Neural crest cell (in vitro differentiated cells): ENCODE measurements at places on chromosomes 7 and 10. TPM values are rescaled to one million over a fixed set of nuclear protein-coding genes. Genes with fewer than 3 reads are reported as not detected.

DNA sequence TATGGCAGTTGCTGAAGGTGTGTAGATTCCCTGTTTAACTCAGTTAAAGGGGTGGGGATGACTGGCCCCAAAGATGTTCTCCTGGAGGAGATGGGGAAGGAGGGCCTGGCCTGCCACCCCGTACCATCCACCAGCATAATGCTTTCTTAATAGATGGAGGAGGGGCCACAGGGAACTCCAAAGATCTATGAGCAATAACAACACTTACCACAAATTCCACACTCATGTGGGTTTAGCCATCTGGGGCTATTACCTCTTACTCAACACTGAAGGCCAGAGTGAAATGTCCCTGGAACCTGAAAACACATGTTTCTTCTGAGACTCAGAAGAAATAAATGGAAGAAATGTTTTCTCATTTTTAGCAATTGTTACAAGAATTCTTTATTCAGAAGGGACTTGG, 259.0 kb downstream of the CXCL12 start:
- no peaks in the 10 kb centered on the region for H3K27me3 ChIP-seq
- H3K36me3 ChIP-seq, result no peaks in the 10 kb centered on the region
- no peak overlapping the region for H3K4me3 ChIP-seq
- peak overlapping the region; percentile 35 for H3K27ac ChIP-seq
- DNase-seq, result no peak
- no peaks in the 10 kb centered on the region for H3K4me1 ChIP-seq

DNA sequence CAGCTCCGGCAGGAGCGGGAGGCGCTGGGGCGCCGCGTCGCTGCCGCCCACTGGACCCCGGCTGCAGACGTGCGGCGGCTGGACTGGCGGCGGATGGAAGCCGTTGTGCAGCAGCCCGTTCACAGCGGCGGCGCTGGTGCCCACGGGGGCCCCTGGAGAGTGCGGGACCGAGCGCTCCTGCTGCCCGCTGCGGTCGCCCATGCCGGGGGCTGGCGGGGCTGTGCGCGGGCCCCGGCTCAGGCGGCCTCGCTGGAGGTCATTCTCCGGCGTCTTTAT, 413 bp downstream of the PANK1 start:
- no peak for DNase-seq
- H3K27me3 ChIP-seq, result no peaks in the 10 kb centered on the region
- no peak overlapping the region for H3K27ac ChIP-seq
- H3K4me3 ChIP-seq, result peak overlapping the region; percentile 92
- peaks cover 47% of the 10 kb centered on the region for H3K4me1 ChIP-seq

GRCh38 chr7:137084607-137085380, 216.3 kb downstream of the CHRM2 start:
- H3K27me3 ChIP-seq, result no peaks in the 10 kb centered on the region
- no peak overlapping the region for H3K27ac ChIP-seq
- no peaks in the 10 kb centered on the region for H3K4me1 ChIP-seq
- no peak for DNase-seq
- H3K4me3 ChIP-seq, result no peak overlapping the region
- H3K36me3 ChIP-seq, result no peaks in the 10 kb centered on the region

- peaks cover 20% of the 10 kb centered on the region for H3K36me3 ChIP-seq
- no peak overlapping the region for H3K27ac ChIP-seq
- no peak overlapping the region for H3K4me3 ChIP-seq
- peaks cover 8% of the 10 kb centered on the region for H3K4me1 ChIP-seq
- DNase-seq, result no peak
Measured at GRCh38 chr7:157474685-157475084, 137.9 kb downstream of the DNAJB6 start.

DNA sequence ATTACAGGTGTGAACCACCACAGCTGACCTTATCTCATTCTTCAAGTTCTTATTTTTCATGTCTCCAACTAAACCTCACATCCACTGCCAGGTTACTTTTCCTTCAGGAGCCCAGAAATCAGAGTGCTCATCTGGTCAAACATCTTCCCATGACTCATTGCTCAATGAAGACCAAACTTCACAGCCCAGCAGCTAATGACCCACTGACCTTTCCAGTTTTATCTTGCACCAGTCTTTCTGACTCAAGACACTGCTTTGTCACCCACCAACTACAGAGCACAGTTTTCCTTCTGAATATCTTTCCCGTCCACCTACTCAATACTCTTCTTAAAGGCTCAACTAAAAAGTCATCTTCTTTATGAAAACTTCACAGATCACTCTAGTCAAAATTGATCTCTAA, 245.1 kb downstream of the CHCHD3 start:
- H3K27ac ChIP-seq, result no peak overlapping the region
- no peaks in the 10 kb centered on the region for H3K27me3 ChIP-seq
- peaks cover 15% of the 10 kb centered on the region for H3K36me3 ChIP-seq
- H3K4me1 ChIP-seq, result peaks cover 5% of the 10 kb centered on the region

DNA sequence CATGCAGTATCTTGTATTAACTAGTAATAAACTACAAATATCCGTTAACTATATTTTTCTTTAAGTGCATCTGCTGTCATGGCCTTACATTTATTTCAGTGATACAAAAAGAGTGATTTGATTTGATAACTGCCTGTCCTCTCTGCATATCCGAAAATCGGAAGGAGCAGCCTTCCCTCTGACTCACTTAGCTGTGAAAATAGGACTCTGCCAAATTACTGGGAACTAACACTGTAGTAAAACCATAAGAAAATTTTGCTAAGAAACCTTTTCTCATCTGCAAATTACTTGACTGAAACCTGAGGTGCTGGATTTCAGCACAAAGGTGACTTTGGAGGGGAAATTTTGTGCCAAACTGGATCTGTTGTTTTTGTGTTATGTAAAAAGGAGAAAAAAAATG, 176.6 kb upstream of the MKLN1 start:
- H3K27me3 ChIP-seq, result peaks cover 2% of the 10 kb centered on the region
- no peaks in the 10 kb centered on the region for H3K4me1 ChIP-seq
- DNase-seq, result no peak
- H3K27ac ChIP-seq, result no peak overlapping the region
- H3K4me3 ChIP-seq, result no peak overlapping the region

DNA sequence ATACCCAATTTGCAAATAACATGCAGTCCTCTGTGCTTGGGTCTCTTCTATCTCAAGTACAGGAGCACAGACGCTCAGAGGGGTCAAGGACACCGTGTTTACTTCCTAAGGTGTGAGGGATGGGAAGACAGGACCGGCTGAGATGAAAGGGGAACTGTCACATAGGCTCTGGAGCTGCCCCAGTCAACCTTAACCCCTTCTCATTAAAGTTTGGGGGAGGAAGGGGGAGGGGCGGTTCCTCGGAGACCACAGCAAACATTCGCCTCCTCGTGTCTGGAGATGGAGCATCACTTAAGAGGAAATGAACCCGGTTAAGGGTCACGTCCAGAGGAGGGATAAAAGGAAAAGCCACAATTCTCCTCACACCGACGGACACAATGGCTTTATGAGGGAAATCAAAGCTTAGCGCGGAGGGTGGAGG, 1.1 kb downstream of the SH3PXD2A start:
- H3K4me1 ChIP-seq, result peaks cover 72% of the 10 kb centered on the region
- H3K27ac ChIP-seq, result peak overlapping the region; percentile 82
- H3K4me3 ChIP-seq, result peak overlapping the region; percentile 95
- no peaks in the 10 kb centered on the region for H3K36me3 ChIP-seq
- peaks cover 5% of the 10 kb centered on the region for H3K27me3 ChIP-seq

DNA sequence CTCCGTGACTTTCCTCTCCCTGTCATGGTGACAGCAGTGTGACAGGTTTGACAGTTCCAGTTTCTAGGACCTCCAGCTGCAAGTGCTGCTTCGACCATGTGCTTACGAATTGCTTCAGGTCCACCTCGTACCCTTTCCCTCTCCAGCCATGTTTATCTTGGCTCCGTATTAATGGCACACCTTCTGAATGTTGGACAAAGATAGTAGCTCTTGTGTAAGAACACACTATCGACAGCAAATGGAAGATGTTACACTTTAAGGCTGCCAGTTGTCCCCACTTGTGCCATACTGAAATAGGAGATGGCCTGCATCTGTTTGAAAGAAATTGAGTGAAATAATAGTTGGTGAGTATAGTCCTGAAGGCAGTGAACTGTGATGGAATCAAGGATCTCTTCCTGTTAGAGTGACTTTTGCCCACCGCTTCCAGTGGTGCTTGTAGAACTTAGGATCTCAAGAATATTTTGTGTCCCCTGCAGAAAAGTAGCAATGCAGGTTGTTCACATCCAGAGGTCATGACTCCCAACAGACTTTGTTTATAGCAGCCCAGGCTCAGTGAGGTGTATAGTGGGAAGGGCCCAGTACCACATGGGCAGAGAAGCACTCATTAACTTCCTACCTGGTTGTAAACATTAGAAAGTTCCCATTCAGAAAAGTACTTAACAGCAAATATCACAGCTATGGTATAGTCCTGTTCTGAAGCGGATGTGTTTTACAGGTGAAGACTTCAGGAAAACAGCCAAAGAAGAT, 629.7 kb upstream of the GALNT17 start:
- no peak overlapping the region for H3K4me3 ChIP-seq
- no peak for DNase-seq
- H3K36me3 ChIP-seq, result no peaks in the 10 kb centered on the region
- H3K27ac ChIP-seq, result no peak overlapping the region

DNA sequence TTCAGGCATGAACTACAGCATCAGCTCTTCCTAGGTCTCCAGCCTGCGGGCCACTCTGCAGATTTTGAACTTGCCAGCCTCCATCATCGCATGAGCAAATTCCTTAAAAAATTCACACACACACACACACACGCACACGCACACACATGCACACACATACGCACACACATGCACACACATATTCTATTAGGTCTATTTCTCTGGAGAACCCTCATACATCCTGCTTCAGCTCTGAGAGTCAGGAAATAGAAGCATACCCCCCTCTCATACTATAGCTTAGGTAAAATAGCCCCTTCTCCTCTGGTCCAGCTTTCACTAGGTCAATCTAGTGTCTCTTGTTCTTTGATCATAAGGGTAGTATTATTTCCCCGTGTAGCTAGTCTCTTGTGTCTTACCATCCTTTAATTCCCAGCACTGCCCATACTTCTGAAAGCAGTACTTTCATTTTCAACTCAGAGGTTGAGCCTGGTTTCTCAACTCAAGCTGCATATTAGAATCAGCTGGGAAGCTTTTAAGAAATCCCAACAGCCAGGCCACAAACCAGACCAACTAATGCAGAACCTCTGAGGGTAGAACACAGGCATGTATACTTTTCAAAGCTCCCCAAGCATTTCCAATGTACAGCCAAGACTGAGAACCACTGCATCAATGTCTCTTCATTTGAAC, 30.9 kb upstream of the ITGB8 start:
- peaks cover 7% of the 10 kb centered on the region for H3K36me3 ChIP-seq
- no peak overlapping the region for H3K4me3 ChIP-seq
- no peak overlapping the region for H3K27ac ChIP-seq
- peaks cover 15% of the 10 kb centered on the region for H3K4me1 ChIP-seq
- DNase-seq, result no peak

DNA sequence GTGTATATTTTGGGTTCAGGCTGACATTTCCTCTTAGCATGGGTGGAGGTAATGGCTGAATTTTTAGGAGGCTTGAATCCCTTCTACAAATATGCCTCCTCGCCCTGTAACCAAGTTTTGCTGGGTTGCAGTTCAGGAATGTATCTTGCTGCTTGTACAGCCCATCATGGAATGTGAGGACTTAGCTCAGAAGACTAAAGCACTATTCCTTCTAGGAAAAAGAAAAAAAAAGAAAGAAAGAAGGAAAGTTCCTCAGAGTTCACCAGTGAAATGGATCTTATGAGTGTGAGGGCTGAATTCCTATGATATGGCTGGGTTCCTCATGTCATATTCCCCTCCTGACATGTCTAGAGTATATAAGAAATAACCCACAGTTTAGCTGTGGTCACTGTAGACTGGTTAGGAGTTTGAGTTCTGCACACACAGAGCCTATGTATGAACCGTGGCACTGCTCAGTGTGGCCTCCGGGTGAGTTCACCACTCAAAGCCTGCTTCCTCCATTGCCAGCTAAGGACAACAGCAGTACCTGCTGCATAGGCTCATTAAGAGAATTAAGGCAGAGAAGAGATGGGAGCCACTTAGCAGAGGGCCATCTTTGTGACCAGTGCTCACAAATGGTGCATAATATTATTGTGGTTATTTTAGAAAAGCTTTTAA, 114.0 kb downstream of the TACC2 start:
- H3K36me3 ChIP-seq, result no peaks in the 10 kb centered on the region
- no peak overlapping the region for H3K27ac ChIP-seq
- no peak for DNase-seq
- no peaks in the 10 kb centered on the region for H3K27me3 ChIP-seq
- no peak overlapping the region for H3K4me3 ChIP-seq

DNA sequence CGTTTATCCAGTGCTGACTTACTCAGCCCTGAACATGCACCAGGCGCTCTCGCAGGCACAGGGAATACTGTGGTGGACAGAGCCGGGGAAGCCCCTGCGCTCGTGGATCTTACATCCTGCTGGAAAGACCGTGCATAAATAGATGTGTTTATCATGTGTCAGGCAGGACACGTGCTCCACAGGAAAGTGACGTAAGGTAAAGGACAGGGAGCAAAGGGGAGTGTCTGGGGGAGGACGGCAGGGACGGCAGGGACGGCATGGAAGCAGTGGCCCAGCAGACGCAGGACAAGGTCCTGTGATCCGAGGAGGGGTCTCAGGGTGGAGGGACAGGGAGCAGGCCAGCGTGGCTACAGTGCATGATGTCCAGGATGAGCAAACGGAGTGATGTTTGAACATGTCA, 410.5 kb downstream of the PAXIP1 start:
- peaks cover 3% of the 10 kb centered on the region for H3K27me3 ChIP-seq
- peak overlapping the region; percentile 12 for H3K27ac ChIP-seq
- DNase-seq, result no peak
- no peak overlapping the region for H3K4me3 ChIP-seq
- no peaks in the 10 kb centered on the region for H3K4me1 ChIP-seq

- H3K4me1 ChIP-seq, result peaks cover 27% of the 10 kb centered on the region
- no peak for DNase-seq
- H3K27ac ChIP-seq, result no peak overlapping the region
Measured at GRCh38 chr7:8175929-8176369, 86.0 kb downstream of the ICA1 start.

- H3K27me3 ChIP-seq, result no peaks in the 10 kb centered on the region
- no peak for DNase-seq
- H3K36me3 ChIP-seq, result peaks cover 3% of the 10 kb centered on the region
- peaks cover 18% of the 10 kb centered on the region for H3K4me1 ChIP-seq
- H3K27ac ChIP-seq, result no peak overlapping the region
Measured at GRCh38 chr7:75951506-75951905, 36.6 kb downstream of the POR start.

- H3K4me1 ChIP-seq, result peaks cover 47% of the 10 kb centered on the region
- H3K27me3 ChIP-seq, result no peaks in the 10 kb centered on the region
- no peak for DNase-seq
Measured at GRCh38 chr7:130941322-130942210, 207.6 kb upstream of the KLF14 start.

- H3K4me1 ChIP-seq, result no peaks in the 10 kb centered on the region
- H3K27me3 ChIP-seq, result no peaks in the 10 kb centered on the region
- H3K27ac ChIP-seq, result no peak overlapping the region
- no peak overlapping the region for H3K4me3 ChIP-seq
Measured at GRCh38 chr7:36811807-36812206, 87.5 kb upstream of the AOAH start.

GRCh38 chr10:21297603-21298383, 227.7 kb downstream of the SKIDA1 start:
- H3K4me1 ChIP-seq, result peaks cover 39% of the 10 kb centered on the region
- no peaks in the 10 kb centered on the region for H3K36me3 ChIP-seq
- no peaks in the 10 kb centered on the region for H3K27me3 ChIP-seq
- H3K27ac ChIP-seq, result no peak overlapping the region

The PTPRE gene
- total RNA-seq, result 1.8 and 2.3 TPM in 2 replicates

The PCGF5 gene
- total RNA-seq, result 10.2 and 11.2 TPM in 2 replicates

The CTAGE8 gene
- 0.72 TPM in 1 of 2 replicates, not detected in the other for total RNA-seq

The FAM170B gene
- not detected in 2 replicates for total RNA-seq

The ZNF32 gene
- 37.7 and 39.9 TPM in 2 replicates for total RNA-seq

The DYNC1I1 gene
- 0.71 and 0.79 TPM in 2 replicates for total RNA-seq

The HEPACAM2 gene
- not detected in 2 replicates for total RNA-seq

The SPDYE9 gene
- not detected in 2 replicates for total RNA-seq
